ENCODE measurements at places on chromosomes 16 and 17.

GRCh38 chr17:74855323-74855722, 4.4 kb downstream of the GRIN2C start:
- no peak for DNase-seq

GRCh38 chr16:17278988-17279387, 191.8 kb downstream of the XYLT1 start:
- DNase-seq = no peak

DNA sequence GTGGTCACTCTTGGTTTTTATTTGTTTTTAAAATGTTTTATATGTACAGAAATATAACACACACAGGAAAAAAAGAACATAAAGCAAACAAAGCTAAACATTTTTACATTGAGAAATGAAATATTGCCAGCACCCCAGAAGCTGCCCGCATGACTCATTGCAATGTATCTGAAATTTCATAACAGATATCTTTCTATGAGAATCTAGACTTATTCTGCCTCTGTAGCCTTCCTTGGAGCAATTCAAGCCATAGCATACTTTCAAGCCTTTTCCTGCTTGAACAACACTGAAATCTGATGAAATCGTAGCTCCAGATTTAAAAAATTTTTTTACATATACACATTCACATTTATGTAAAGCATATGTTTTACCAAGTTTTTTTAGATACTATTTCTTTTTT, 86.9 kb downstream of the RBBP6 start:
- no peak for DNase-seq

DNA sequence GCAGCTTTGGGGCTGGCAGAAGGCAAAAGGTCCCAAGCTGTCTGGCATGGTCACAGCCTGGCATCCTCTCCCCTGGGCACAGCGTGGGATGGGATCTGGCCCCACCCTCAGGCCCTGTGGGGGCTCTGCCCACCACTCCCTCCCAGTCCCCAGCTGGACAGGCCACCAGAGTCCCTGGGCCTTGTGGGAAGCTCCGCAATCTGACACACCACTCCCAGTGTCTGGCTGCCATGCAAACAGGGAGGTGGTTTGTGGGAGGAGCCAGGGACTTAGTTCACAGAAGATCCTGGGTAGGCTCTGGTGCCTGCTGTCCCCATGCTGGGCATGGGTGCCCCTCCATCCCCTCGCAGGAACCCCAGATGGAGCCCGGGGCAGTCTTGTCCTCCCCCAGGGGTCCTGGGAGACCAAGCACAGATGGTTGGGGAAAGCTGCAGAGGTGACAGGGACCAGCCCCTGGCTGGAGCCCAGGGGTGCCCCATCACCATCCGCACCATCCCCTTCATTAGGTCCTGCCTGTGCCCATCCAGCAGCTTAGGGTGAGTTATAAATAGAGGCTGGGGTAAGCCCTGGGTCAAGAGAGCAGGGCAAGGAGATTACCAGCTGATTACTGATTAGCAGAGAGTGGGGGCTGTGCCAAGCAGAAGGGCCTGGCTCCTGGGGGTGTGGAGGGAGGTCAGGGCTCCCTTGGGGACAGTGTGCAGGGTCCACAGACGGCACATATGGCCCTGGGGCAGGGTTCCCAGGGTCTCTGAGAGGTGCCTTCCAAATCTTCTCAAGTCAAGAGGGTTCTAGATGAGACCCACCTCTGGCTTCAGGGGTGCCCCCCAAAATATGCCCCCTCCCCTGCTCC, 6.2 kb downstream of the FSCN2 start:
- no peak for DNase-seq

DNA sequence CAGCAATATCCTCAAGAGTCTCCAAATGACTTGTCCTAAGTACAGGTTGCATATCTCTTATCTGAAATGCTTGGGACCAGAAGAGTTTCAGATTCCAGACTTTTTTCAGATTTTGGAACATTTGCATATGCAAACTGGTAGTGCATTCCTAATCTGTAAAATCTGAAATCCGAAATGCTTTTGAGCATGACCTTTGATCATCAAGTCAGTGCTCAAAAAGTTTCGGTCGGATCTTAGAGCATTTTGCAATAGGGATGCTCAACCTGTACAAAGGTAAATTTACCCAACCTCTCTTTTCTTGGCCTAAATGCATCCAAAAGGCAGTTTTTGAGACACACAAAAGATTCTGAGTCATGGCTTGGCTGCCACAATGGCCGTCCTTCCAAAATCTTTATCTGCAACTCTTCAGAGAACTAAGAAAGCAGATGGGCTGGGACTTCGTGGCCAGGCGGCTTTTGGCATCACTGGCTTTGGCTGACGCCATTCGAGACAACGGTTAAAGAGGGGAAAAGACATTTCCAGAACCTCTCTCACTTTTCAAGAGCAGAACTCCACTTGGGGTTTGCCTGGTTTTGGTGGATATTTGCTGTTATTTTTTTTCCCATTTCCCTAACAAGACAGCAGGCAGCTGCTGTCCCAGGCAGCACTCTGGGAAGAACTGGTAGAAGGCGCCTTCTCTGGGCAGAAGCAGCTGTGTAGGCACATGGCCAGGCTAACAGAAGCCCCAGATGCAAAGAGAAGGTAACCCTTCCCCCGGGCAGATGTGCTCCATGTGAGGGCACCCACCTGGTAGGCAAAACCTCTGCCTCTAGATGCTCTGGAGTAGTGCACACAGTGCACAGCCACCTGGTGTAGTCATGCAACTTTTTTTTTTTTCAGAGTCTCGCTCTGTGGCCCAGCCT, 8.9 kb downstream of the CPPED1 start:
- no peak for DNase-seq
